ENCODE measurements at places on chromosomes 2 and 18.

DNA sequence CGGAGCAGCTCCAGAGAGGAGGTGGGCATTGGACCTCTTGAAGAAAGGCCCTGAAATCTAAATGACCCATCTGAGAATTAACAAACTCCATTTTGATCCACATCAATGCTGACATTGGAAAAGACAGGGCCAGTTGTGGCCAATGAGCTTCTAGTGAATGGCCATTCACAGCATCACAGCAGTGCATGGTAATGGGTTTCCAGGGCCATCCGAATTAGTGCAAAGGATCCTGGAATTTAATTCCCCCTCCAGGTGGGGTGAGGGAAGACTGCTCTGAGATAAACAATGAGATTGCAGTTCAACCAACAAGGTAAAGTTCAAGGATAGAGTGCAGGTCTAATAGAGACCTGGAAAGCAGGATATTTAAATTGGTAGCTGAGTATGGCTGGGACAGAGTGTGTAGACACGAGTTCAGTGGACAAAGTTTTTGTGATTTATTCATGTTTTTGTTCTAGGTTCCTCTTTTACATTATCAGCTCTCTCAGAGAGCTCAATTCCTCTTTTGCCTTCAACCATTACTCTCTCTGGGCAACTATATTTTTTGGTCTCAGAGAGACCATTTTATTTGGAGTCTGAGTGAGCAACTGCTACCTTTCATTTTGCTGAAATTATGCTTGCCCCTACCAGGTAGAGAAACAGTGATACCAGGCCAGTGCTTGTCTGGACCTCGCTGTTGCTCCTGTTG is 5.0 kb downstream of the TACR1 start:
- DNase-seq: no peak

GRCh38 chr18:62131301-62131909 is 55.5 kb downstream of the PIGN start:
- DNase-seq: peak; percentile 57

GRCh38 chr18:32930695-32931301 is 158.0 kb upstream of the KLHL14 start:
- no peak for DNase-seq

- DNase-seq: no peak
Observed at GRCh38 chr2:227198866-227199265, 34.4 kb downstream of the COL4A3 start.

DNA sequence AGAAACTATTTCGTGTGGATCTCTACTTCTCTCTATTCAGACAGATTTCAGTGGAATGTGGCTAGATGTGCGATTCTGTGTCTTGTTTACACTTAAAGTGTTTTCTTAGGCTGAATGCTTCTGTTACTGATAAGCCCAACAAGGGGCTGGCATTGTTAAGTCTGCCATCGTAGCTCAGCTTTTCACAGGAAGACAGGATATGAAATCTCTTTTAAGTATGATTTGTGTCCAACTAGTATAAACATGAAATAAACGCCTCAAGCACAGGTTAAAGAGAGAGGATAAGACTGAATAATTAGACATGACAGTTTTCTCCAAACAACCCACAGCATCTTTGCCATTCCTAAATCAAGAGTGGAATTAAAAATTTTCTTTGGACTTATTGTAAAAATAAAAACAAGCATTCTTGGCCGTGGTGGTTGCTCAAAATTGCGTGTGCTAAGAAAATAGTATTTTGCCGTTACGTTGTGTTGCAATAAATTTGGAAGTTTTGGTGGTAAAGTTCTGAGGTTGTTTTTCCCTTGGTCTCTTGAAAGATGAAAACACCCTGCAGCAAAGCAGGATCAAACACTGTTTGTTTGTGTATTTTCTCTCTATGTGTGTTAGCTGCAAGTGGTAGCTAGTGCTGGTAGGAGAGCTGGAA is 1.0 kb downstream of the VIT start:
- DNase-seq: no peak

GRCh38 chr2:157415591-157416101 is 28.2 kb downstream of the CYTIP start:
- DNase-seq: no peak

DNA sequence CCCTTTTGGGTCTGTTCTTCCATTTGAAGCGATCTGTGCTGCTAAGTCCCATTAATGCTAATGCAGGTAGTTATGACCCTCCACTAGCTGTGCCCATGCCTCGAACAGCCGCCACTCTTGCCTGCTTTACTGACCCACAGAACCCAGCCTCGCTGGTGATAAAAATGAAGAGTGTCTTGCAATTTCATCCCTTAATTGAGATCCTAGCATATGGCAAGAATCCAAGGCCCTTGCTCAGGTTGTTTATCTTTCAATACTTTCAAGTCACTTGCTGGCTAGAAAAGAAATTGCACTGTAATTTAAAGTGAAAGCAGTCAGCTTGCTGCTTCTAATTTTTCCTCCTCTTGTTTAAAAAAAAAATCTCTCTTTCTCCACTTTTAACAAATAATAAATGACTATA is 73.6 kb downstream of the ZNF521 start:
- no peak for DNase-seq

DNA sequence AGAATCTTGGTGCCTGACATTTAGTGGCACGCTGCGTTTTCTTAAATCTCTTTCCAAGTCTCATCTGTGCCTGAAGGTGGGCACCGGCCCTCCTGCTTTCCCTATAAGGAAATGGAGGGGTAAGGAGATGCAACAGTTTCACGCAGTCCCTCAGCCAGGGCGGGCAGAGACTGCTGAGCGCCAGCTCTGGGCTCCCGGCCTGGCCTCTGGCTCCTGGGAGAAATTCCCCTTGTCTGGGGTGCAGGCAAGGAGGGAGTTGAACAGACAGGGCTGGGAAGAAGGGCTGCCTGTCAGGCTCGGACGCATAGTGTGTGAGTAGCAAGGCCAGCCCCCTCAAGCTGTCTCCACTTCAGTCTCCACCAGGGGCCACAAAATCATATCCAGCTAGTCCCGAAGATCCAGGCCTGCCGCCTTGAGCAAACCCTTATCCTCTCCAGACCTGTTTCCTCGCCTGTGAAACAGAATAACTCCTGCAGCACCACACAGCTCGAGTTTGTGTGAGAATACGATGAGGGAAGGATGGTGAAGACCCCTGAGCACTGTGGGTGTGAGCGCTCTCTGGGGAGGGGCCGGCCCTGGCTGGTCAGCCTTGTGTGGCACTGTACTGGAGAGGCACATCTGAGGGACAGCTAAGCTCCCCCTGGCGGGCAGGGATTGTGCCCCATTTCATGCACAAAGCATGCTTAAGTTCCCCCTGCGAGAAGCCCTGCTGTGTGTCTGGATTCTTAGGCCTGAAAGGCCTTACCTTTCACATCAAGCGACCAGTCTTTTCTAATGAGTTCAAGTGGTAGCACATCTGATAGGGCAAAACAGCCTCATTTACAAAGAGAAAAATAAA is 33.8 kb downstream of the SDC1 start:
- no peak for DNase-seq

DNA sequence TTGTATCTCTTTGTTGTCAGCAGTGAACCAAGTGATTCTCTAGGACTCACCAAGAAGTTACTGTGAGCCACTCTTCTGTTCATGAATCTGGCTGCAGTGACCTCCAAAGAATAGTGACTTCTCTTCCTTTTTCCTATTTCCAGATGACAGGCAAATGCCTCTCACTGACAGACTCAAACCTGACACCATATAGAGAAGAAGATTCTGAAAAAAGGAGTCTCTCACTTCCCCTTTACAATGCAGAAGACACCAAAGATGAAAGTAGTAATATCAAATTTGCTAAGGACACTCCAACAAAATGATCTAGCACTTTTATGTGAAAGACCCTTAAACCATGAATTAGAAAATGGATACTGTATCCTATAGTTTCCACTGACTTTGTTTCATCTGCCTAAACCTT is 44.4 kb upstream of the SETBP1 start:
- no peak for DNase-seq

GRCh38 chr2:71100195-71100964 is 29.6 kb downstream of the MCEE start:
- peak; percentile 77 for DNase-seq

- DNase-seq: no peak
Observed at GRCh38 chr2:147792966-147793617, 51.7 kb upstream of the ACVR2A start.

DNA sequence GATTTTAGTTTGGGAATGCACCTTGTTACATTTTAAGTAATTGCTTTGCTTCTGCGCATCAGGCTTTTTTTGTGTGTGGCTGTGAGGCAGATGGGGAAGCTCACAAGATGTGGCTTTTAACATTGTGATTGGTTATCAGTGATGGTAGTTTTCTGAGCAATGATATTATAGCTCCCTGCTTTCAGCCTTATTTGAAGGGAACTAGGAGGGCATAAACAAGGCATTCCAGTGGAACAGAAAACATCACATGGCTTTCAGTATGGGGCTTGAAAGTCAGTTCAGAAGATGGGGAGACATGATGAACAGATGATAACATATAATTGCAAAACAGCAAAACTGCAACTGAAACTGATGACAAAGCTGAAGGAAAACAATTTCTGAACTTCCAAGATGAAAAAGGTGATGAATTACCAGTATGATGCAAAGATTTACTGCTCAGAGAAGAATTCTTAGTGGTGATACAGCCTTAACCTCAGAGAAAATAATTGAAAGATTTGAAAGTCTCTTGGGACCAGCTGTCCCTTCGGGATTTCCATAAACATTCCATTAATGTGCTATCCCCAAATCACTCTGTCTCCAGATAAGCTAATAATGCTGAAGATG is 439.7 kb downstream of the RND3 start:
- DNase-seq: no peak

GRCh38 chr2:231960810-231961348 is 634 bp upstream of the DIS3L2 start:
- no peak for DNase-seq

DNA sequence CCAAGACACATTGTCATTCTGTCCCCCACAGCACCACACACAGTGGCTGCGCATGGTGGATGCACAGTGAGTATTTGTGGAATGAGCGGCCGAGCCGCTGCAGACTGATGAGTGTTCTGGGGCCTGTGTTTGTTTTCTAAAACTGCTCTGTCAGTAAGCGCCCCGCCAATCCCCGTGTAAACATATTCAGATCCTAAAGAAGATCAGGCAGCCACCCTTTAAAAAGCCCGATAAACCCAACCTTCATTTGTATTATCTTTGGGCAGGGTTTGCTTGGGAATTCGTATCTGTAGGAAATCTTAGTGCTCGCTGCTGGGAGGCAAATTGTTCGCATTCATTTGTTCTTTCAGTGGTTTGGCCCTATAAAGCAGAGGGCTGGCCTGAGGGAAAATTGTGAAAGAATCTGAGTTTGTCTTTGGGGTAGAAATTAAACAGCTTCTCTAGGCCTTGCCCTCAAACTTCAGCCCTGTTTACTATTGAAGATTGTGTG is 68.6 kb downstream of the TGOLN2 start:
- no peak for DNase-seq

GRCh38 chr2:119730671-119731177 is 29.0 kb upstream of the PTPN4 start:
- no peak for DNase-seq

DNA sequence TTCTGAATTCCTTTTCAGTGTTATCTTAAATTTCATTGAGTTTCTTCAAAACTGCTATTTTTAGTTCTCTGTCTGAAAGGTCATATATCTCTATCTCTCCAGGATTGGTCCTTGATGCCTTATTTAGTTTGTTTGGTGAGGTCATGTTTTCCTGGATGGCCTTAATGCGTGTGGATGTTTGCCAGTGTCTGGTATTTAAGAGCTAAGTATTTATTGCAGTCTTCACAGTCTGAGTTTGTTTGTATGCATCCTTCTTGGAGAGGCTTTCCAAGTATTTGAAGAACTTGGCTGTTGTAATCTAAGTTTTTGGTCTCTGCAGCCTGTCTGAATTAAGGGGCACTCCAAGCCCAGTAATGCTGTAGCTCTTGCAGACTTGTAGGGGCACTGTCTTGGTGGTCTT is 249.3 kb downstream of the ZNF385B start:
- DNase-seq: no peak

GRCh38 chr2:42675815-42676214 is 88.1 kb downstream of the OXER1 start:
- DNase-seq: no peak

DNA sequence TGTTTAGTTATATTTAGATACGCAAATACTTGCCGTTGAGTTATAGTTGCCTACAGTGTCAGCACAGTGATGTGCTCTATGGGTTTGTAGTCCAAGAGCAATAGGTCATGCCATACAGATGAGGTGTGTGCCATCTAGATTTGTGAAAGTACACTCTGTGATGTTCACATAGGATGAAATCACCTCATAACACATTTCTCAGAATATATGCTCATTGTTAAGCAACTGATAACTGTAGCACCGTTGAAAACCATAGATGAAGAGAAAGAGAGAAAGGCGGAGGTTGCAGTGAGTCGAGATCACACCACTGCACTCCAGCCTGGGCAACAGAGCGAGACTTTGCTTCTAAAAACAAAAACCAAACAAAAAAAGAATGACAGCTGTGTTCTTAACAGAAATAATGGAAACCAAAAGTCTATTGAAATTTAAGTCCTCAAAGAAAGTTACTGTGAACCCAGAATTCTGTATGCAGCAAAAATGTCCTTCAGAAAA is 9.5 kb downstream of the DGKD start:
- no peak for DNase-seq

GRCh38 chr2:26723991-26724750 is 31.6 kb downstream of the KCNK3 start:
- no peak for DNase-seq

DNA sequence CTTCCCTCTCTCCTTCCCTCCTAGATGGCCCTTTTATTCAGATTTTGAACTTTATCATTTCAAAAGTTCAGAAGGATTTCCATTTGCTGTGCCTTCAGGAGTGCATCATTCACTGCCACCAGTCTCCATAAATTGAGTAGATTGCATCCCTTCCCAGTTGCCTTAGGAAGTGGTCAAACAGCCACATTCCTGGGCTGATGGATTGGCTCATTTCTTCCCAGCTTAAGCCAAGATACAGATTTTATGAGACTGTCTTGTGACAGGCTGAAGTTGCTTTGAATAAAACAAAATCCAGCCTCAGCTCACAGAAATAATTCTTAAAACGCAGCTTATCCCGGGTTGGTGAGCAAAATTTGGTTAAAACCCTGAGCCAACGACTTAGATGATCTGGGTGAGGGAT is 9.8 kb downstream of the NRP2 start:
- DNase-seq: no peak
